ENCODE measurements at places on chromosomes 11 and 22.

GRCh38 chr11:115169251-115169650 is 335.0 kb downstream of the CADM1 start:
- no peak for DNase-seq

GRCh38 chr11:12210200-12210599 is 99.8 kb downstream of the MICAL2 start:
- DNase-seq = no peak

GRCh38 chr11:129143335-129143734 is 48.8 kb downstream of the ARHGAP32 start:
- no peak for DNase-seq

DNA sequence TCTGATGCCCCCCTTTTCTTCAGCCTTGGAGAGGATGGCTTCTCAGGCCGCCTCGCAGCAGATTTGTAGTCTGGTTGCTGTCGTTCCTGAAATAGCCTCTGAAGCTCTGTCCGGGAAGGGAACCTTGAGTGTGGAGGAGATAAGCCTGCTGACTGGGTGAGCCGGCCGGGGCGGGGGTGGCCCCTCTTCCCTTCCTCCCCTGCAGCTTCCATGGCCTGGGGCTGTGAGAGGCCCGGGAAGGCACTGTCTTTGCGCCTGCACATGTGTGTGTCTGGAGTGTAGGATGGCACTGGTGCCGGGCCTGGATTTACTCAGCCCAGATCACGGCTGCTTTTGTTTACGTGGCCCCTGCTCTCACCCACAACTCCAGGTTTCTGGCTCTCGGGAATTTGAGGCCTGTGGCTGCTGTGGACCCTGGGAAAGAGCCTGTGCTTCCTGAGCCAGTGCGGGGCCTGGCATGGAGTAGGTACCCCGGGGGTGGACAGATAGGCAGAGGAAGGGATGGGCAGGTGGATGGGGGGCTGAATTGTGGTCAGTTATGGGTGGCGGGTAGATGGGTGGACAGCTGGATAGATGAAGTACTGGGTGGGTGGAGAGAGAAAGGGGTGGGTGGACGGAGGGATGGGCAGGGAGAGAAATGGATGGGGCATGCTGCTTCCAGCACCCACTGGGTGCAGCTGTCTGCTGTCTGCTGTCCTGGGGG is 16.6 kb downstream of the KCNQ1 start:
- no peak for DNase-seq

DNA sequence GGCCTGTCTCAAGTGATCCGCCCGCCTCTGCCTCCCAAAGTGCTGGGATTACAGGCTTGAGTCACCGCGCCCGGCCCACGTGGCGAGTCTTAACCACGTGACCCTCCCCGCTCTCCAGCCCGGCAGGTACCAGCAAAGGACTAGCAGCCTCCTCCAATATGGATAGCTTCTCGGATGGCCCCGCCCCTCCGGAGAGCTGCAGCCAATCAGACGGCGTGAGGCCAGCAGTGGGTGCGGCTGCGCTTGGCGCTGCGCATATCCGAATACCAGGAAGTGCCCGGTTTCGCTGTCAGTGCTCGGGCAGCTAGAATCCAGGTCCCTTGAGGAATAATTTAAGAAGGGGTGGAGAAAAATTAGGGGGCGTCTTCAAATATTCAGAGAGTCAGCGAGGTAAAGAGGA is 14.7 kb upstream of the PISD start:
- peak; percentile 50 for DNase-seq

- DNase-seq = no peak
These were observed 351.9 kb downstream of the ETS1 start for GRCh38 chr11:128235426-128235825.

- no peak for DNase-seq
These were observed 113.7 kb upstream of the LUZP2 start for GRCh38 chr11:24383137-24383536.

DNA sequence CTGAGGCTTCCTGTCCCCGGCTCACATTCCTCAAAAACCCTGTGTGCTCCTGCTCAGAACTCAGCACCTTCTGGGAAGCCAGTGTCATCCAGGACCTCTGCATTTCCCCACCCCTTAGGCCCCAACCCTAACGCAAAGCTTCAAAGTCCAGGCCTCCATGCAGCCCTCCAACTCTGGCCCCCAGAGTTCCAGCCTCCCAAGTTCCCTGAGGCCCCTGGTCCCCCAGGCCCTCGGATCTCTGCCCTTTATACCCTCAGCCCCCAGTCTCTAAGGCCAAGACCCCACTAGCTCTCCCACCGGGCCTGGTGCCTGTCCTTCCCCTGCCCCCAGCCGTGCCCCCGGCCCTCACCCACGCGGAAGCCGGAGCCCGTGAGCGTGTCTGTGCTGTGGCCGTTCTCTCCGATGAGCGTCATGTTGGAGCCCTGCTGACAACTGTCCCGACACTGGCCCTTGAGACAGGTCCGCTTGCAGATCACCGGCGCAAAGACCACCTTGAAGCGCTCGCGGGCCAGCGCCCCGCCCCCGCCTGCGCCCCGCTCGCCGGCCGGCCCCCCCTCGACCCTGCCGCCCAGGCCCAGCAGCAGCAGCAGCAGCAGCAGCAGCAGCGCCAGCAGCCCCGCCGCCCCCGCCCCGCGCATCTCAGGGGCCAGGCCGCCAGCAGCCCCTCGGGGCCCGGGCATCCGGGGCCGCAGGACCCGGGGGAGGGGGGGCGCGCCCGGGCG is 718 bp downstream of the LTBP3 start:
- DNase-seq = no peak

GRCh38 chr11:2802389-2803185 is 83.0 kb downstream of the CDKN1C start:
- DNase-seq = no peak

DNA sequence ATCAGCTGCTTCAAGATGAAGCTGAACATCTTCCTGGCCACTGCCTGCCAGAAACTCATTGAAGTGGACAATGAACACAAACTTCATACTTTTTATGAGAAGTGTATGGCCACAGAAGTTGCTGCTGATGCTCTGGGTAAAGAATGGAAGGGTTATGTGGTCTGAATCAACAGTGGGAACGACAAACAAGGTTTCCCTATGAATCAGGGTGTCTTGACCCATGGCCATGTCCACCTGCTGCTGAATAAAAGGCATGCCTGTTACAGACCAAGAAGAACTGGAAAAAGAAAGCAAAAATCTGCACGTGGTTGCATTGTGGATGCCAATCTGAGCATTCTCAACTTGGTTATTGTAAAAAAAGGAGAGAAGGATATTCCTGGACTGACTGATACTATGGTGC is 22.2 kb upstream of the BIRC3 start:
- no peak for DNase-seq

DNA sequence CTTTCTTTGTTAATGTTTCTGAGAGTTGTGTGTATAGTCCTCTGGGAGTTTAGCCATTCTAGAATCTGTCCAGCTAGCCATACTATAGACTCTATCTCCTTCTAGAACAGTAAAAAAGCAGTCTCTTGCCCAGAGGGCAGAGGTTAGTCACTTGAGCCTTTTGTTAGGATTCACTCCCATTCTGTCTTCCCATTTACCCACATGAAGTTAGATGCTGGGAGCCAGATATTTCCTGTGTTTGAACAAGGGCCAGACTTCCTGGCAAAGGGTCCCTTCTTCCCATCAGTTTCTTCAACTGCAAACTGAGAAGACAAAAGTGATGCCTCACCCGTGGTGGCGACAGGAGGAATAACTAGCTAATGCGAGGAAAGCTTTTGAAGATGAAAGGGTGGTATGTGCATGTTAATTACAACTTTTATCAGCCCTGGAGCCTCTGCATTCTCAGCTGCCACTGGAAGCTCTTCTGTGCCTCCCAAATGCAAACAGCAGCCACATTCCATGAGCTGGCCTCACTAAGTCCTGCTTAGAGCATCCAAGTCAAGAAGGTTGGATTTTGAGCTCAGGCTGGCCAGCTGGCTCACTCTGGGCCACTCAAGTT is 12.8 kb downstream of the CD44 start:
- no peak for DNase-seq

GRCh38 chr11:48017105-48017830 is 36.9 kb downstream of the PTPRJ start:
- DNase-seq = no peak

DNA sequence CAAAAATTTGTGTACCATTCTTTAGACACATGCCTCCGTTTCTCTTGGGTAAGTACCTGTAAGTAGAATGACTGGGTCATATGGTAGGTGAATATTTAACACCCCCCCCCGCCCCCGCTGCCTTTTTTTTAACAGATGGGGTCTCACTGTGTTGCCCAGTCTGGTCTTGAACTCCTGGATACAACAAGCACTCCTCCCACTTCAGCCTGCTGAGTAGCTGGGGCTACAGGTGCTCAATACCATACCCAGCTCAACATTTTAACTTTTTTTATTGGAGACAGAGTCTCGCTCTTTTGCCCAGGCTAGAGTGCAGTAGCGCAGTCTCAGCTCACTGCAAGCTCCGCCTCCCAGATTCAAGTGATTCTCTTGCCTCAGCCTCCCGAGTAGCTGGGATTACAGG is 32.5 kb downstream of the CECR2 start:
- no peak for DNase-seq

DNA sequence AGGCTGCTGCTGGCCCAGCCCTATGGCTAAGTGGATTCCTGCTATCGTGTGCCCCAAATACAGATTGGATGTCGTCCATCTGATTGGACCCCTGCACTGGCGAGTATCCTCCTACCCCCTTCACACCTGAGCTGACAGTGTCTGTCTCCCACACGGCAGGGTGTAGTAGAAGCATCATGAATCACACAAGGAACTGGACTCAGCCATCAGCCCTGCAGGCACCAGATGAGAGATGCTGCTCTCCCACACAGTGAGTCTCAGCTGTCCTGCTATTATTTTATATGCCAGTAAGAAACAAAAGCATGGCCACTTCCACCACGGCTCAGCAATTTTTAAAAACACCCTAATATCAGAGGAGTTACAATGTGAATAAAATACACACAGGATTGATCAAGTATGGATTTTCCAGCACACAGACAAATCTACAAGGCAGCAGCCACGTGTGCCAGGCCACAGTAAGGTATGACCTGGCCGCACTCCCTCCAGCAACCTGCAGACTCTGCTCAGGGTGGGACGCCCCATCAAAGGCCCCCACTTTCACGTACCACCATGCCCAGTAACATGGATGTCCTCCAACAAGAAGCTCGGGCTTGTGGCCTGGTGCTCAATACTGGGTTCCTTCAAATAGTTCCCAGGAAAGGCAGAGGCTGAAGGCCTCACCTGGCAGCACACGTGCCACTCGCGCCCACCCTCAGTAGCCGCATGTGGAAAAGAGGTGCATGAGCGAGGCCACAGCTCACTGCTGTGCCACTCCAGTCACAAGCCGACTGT is 16.4 kb upstream of the SLC25A1 start:
- no peak for DNase-seq

DNA sequence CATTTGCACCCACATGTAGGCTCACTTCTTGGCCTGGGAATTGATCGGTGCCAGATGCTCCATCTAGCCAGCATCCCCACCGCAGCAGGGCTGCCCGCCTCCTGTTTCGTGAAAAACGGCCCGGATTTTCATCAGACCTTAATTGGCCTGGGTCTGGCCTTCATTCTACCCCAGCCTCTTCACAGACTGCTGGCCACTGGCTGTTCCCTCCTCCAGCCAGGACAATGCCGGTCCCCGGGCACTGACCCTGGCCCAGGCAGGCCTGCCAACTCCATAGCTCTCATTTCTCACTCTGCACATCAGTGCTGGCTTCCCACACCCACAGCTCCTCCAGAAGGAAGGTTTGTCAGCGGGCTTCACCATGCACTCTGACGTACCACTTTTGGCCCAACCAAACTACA is 27.9 kb downstream of the TIMP3 start:
- no peak for DNase-seq

GRCh38 chr22:19146215-19146968 is 1.9 kb upstream of the ESS2 start:
- no peak for DNase-seq

- DNase-seq = no peak
These were observed 13.7 kb upstream of the POU2AF2 start for GRCh38 chr11:111231836-111232235.

DNA sequence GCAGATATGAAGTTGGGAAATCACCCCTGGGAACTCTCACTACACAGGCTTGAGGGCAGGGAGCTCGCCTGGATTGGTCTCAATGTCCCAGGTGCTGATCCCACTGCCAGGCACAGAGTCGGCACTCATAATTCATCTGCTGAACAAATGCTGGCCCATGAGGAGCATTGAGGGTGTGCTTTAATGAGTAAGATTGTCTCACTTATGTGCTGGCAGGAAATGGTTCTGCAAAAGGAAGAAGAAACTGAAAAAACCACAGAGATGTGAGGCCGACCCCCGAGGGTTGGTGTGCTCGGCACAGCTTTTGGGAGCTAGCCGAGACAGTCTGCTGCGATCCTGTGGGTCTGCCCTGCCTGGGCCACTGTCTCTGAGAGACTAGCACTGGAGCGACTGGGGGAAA is 9.4 kb downstream of the PLAAT2 start:
- no peak for DNase-seq

Data from SK-N-DZ (cell line).